Stimulated activated CD8-positive, alpha-beta memory T cell treated with anti-CD3 and anti-CD28 coated beads, Interleukin-4, amount 100 ng/mL, for 4 hours (primary cell): ENCODE measurements at places on chromosomes 4 and X.

DNA sequence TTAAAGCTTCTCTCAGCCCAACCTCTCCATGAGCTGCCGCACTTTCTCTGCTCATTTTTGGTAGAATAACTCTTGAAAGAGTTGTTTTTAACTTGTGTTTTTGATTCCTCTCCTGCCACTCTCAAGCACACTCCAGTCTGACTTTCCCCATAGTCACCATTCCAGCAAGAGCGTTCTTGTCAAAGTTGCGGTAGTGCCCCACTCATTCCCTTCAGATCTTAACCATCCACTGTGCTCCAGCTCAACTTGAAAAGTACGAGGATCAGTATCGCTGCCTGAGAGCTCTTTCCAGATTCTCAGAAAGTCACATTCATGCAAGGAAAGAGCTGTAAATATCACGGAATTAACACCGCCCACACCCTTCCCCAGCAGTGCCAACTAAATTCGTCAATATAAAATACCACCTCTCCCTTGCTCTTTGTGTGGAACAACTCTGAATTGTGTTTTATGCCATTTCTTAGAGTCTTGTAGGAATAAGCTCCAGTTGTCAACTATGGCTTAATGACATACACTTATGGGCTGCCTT is 59.7 kb upstream of the IL15 start:
- DNase-seq: no peak

- no peak for DNase-seq
Observed at GRCh38 chrX:20382518-20383297, 116.0 kb upstream of the RPS6KA3 start.

DNA sequence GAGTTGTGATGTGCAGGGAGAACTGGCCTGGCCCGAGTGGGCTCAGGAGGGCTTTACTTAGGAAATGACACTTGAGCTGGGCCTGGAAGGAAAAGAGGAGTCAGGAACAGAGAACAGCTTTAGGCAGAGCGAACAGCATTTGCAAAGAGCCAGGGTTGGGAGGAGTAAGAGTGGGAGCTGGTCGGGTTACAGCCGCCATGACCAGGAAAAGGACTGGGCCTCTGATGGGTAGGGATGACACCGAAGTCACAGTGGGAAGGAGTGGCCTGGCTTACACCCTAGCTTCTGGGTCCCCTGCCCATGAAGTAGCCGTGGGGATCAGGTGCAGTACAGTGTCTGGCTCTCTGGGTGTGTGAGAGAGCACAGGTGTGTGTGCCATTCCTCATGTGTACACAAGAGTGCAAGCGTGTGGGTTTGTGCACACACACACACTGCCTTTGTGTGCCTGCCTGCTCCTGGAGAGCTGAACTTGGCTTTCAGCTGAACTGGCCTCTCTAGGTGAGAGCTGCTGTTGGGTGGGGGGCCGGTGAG is 31.6 kb downstream of the TRMT44 start:
- no peak for DNase-seq

DNA sequence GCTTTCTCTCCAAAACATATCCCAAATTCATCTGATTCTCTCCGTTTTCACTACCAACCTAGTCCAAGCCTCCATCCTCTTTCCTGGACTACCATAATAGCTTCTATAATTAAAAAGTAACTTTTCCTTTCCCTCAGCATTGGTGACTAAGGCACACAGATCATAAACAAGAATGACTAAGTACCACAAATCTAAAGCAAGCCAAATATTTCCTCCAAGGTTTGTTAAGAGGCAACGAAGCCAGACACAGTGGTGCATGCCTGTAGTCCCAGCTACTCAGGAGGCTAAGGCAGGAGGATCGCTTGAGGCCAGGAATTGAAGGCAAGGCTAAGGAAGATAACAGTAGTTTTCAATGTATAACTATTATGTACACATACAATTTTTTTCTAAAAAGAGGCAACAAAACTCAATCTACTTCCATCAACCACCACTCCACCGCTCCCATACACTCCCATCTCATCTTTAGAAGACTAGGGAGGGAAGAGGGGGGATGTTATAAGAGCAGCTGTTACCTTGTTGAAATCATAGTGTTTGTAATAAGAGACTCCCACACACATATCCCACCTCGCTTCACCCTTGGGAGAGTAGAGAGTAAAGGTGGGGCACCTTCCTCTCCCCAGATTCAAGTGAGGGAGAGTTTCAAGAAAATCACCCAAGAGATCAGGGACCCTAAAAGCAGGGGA is 4.2 kb upstream of the JCHAIN start:
- DNase-seq: no peak

DNA sequence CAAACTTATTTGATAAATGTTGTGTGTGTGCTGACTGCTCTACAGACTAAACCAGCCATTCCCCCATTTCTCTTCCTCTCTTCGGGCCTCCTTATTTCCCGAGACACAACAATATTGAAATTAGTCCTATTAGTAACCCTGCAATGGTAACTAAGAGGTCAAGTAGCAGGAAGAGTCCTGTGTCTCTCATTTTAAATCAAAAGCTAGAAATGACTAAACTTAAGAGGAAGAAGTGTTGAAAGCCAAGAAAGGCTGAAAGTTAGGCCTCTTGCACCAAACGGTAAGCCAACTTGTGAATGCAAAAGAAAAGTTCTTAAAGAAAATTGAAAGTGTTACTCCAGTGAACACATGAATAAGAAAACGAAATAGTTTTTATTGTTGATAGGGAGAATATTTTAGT is 357.8 kb upstream of the SLC7A11 start:
- DNase-seq: no peak

- no peak for DNase-seq
Observed at GRCh38 chr4:73682508-73682907, 57.9 kb upstream of the CXCL8 start.
